Fibroblast of upper back skin (primary cell): ENCODE measurements at places on chromosomes 7 and 10.

DNA sequence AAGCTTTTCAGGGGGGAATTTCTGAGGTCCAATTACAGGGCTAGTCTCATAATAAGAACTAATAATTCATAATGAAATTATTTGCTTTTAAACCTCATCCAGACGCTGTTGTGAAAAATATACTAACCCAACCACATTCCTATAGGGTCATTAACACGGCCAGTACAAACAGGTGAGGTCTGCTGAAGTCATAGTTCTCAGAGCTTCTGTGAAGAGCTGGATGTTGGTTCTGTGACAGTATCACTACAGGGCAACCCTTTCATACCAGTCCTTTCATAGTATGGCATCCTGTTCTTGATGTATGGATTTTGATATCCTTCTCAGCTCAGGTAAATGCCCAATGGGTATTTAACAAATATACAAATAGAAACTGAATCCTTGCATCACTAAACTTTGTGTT, 62.3 kb upstream of the FAM133B start:
- DNase-seq = no peak

GRCh38 chr7:111672901-111673300, 110.6 kb upstream of the IMMP2L start:
- DNase-seq = no peak

DNA sequence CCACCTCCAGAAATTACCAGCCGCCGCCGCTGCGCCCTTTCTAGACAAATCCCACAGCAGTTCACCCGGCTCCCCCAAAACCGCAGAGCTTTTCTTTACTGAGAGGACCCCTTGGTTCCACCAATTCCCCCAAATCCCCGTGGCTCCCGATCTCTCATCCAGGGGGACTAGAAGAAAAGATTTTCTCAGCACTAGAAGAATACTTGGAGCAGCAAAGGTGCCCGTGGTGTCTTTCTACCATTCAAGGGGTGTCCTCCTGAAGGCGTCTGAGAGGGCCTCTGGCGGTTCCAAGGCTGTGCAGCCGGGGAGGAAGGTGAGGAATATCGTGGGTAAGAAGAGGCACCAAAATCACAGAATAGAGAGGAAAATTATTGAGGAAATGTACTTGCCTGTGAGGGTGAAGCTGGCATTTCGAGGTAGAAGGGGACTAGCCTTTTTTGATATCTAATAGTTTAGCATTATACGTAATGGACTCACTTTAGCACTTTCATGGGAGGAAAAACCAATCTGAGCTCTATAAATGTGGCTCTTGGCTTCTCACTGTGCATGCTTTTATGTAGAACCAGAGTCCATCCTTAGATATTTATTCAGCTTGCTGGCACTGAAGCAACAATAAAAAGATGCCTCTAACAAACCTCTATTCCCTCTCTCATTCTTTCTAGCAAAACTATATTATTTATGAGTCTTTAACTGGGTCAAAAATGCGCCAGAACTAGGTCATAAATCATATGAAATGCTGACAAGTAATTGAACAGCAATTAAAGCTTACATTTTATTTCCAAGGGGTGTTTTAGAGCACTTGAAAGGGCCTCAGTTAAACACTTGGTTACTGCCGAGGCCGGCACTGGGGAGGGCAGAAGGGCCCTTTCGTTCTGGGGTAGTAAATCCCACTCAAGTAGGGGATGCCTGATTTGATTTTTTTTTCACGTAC, 13.8 kb upstream of the HOXA2 start:
- no peak for DNase-seq

DNA sequence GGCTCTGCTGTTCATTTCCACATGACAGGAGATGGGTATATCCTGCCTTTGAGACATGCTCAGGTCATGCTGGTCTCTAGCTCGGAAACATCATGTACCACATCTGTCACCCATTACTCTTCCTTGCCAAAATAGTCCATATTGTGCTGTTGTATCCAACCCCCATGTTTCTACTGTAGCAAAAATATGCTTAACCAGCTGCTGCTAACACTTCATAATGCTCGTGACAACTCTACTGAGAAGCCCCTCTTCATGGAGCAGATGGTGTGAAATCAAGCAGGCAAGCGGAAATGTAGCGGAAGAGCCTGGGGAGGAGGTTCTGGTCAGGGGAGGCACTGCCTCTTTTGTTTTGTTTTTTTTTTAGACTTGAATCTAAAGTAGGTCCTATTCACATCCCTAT, 82.9 kb downstream of the NPY start:
- DNase-seq = no peak

GRCh38 chr7:5682551-5683279, 98.7 kb downstream of the RNF216 start:
- DNase-seq = no peak

DNA sequence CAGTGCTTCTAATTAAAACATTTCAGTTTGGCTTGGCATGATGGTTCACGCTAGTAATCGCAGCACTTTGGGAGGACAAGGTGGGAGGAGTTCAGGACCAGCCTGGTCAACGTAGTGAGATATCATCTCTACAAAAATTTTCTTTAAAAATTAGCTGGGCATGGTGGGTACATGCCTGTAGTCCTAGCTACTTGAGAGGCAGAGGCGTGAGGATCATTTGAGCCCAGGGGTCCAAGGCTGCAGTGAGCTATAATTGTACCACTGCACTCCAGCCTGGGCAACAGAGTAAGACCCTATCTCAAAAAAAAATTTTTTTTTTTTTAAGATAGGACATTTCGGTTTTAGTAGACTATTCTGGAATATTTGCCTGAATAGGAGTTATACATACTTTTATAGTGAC, 12.4 kb downstream of the HBP1 start:
- DNase-seq = no peak

DNA sequence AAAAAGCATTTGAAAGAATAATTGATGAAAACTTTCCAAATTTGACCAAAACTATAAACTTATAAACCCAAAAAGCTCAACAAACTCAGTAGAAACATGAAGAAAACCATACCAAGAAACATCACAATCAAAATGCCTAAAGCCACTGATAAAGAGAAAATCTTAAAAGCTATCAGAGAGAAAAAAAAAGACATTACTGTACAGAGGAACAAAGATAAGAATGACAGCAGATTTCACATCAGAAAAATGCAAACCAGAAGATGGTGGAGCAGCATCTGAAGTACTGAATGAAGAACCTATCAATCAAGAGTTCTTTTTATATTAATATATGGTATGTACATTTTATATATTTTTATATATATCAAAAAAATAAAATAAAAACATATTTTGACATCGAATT, 2.4 kb upstream of the GPAM start:
- DNase-seq = no peak

- peak; percentile 3 for DNase-seq
Observed at GRCh38 chr10:59575269-59575668, 134.4 kb downstream of the SLC16A9 start.

DNA sequence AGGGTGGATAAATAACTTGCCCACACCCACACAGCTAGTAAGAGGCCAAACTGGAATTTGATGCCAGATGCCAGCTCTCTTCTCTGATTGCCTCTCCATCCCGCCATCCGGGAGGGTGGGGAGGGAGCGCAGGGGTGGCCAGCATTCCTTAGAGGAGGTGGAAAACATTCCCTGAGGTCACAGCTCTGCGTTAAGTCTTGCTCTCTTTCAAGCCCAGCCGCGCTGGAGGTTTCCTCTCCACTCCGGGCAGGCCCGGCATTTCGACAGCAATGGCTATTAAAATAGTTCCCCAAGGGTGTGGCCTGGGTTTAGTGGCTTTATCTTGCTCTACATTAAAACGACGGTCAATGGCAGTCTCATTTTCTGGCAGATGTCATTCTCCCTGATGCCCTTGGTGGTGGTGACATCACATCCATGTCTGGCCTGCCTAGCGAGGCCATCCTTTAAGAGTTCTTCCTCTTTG, 16.1 kb upstream of the C10orf71 start:
- DNase-seq = no peak

- DNase-seq = no peak
Observed at GRCh38 chr7:50208378-50208982, 96.0 kb upstream of the IKZF1 start.

GRCh38 chr7:2809903-2810625, 34.0 kb downstream of the GNA12 start:
- DNase-seq = peak; percentile 40

GRCh38 chr7:31054608-31055278, 2.6 kb downstream of the ADCYAP1R1 start:
- DNase-seq = no peak

- no peak for DNase-seq
Observed at GRCh38 chr7:75924889-75925288, 9.9 kb downstream of the POR start.

- peak; percentile 45 for DNase-seq
Observed at GRCh38 chr7:137757146-137757925, 89.4 kb downstream of the DGKI start.

- DNase-seq = no peak
Observed at GRCh38 chr7:36057323-36057722, 95.7 kb upstream of the EEPD1 start.

GRCh38 chr7:65338346-65338745, 35.3 kb upstream of the ZNF92 start:
- DNase-seq = no peak

DNA sequence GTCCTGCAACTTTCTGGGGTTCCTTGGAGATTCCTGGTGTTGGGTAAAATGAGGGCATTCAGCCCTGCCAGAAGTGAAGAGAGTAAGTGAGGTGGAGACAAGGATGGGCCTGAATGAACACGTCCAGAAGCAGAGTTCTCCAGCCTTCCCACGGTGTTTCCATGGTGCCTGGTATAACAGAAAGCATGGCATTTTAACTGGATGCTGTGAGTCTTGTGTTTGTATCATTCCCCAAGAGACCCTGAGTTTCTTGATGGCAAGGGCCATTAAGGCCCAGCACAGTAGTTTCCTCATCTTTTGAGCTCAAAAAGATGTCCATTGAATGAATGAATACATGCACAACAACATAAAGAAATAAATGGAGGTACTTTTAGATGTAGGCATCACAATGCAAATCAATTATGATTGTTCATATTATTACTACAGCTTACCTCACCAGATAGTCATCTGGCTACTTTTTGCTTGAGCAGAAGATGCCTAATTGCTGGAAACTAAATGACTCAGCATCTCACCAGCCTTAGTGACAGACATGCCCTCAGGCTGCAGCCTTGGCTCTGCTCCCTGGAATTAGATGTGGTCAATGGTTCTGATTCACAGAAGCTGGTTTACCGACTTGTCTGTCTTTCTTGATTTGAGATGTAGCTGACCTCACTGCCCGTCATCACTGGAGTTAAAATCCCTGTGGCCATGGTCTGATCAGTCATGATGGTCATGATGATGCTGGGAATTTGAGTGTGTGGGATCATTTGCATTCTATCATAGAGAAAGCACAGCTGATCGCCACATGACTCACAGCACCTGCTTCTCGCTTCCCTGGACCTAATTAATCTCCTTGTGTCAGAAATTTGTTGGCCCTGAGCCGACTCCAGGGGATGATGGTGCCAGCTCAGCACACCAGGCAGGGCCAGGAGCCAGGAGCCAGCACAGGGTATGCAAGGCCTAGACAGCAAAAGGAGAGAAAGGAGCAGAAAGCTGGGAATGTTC, 83.9 kb downstream of the CXCL12 start:
- peak; percentile 99 for DNase-seq
